ENCODE measurements at places on chromosomes 5 and 9. TPM values are rescaled to one million over a fixed set of nuclear protein-coding genes. Genes with fewer than 3 reads are reported as not detected.
A peak's percentile ranks its signal among the peaks of the same experiment; 100 is the strongest.

The OR13C9 gene
- total RNA-seq: not detected

- no peak for DNase-seq
These were observed 149.1 kb upstream of the PIK3R1 start for GRCh38 chr5:68066277-68066955.

The CXXC5 gene
- total RNA-seq: 111 TPM

The SLIT3 gene
- 0.59 TPM for total RNA-seq

- no peak for DNase-seq
These were observed 235.7 kb downstream of the ICE1 start for GRCh38 chr5:5658226-5658625.

GRCh38 chr9:4604678-4605095 lies 57.4 kb upstream of the PLPP6 start:
- DNase-seq: peak; percentile 95

The SLC34A3 gene
- not detected for total RNA-seq

DNA sequence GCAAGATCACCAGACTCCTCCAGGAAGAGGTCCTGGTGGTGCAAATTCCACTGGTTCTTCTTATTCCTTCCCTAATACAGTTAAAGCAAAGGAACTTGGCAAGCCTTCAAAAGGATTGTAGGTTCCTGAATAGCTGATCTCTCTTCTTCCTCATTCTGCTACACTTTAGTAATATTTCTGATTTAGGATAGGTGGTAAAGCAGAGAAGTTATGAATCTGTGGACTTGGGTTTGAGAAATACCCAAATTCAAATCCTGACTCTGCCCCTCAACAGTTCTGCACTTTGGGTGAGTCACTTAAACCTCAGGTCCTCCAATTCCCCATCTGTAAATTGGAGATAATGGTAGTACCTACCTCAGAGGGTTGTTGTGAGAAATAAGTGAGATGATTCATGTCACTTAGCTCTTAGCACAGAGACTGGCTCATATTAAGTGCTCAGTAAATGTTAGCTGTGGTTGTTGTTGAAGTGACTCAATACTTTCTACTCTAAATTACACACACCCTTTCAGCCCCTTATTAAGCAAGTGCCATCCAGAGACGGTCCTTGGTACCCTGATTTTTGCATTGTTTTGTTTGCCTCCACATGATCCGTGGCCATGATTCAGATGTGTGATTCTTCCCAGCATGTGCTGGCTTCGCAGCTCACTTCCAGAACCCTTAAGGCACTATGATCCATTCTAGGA lies 5.2 kb downstream of the SH3RF2 start:
- DNase-seq: no peak

DNA sequence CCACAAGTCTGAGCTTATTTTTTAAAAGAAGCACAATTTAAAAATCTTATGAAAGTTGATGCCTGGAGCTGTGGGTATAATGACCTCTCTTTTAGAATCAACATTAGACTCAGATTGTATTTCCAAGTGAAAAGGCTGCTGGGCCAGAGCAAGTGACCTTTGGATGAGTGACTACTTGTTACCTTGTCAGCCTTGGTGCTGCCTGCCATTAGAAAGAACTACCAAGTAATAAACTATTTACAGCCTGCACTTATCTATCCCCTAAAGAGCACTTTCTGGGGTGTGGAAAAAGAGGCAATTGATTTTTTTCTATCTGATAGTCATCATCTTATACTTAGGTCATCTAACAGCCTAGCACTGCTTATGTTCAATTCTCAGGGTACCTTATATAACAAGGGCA lies 134.9 kb upstream of the FBXL17 start:
- no peak for DNase-seq

The CMYA5 gene
- 0.49 TPM for total RNA-seq

DNA sequence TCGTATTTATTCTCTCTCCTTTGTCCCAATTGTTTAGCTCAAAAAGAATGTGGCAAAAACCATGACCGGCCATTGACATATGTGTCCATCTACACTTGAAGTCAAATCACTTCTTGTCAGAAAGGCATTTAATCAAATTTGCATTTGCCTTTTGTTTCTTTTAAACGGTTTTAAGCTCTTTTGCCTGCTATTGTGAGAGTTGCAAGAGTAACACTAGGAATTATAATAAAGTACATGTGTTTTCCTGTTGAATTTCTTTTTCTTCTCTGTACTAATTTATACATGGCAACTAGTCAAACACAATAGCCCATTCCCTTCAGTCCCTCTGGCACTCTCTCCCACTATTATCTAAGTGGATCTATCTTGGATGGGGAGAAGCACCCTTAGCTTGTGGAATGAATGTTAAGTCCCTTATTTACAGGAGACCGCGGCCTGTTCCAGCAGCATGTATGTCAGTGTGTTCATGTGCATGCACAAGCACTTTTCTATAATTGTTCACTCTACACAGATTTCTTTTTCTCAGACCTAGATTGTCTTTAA lies 3.2 kb downstream of the ADAMTSL1 start:
- DNase-seq: no peak

The UNC13B gene
- 52.1 TPM for total RNA-seq

The SLC46A2 gene
- not detected for total RNA-seq

DNA sequence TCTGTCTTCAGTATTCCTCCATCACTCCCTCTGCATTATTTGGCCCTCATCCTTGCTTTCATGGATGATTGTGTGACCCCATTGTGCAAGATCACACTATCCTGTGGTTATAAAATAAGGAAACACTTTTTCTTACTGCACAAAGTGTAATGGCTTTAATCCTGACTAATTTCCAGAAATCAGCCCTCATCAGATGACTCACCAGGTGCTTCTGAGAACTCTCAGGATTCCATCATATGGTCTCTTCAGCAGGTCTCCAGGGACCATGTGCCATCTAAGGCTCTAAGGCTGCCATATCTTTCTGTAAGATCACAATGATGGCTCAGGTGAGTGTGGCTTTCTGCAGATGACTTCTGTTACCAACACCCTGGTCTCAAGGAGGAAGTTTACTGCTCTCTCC lies 27.3 kb upstream of the FER start:
- DNase-seq: no peak

GRCh38 chr5:115415143-115415491 lies 118.7 kb upstream of the CCDC112 start:
- DNase-seq: no peak

GRCh38 chr9:116673375-116673774 lies 13.7 kb upstream of the TRIM32 start:
- no peak for DNase-seq

DNA sequence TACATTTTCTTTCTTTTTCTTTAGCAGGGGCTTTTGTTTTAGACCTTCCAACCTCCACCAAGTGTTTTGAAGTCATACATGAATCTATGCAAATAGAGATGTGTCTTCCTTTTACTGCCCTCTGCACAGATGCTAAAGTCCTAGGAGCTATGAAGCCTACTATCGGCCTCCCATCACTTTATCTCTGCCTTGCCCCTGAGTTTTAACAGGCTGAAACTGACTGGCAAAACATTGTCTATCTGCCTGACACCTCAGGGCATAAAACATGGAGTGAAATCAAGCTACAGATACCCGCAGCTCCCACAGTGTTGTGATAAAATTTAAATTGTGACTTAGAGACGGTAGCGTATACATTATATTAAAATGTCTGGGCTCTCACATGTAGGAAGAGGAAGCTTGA lies 604.6 kb upstream of the C9orf72 start:
- no peak for DNase-seq

DNA sequence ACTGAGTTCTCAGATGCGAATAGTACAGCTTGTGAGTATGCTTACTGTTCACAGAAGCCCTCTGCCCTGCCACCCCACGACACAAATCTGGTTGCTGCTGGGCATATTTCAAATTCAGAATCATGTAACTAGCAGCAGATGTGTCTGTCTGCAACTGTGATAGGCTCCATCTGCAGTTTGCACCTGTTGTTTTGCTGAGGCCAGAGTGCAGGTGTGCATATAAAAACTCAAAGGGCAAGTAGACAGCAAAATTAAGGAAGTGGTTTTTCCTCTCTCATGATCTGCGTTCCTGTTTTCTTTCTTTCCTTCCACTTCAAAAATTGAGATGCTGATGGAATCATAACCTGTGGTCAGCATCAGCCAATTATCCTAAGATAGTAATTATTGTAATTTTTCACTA lies 1000.5 kb downstream of the PTPRD start:
- no peak for DNase-seq

GRCh38 chr5:65802820-65803219 lies 80.8 kb downstream of the NLN start:
- DNase-seq: no peak

DNA sequence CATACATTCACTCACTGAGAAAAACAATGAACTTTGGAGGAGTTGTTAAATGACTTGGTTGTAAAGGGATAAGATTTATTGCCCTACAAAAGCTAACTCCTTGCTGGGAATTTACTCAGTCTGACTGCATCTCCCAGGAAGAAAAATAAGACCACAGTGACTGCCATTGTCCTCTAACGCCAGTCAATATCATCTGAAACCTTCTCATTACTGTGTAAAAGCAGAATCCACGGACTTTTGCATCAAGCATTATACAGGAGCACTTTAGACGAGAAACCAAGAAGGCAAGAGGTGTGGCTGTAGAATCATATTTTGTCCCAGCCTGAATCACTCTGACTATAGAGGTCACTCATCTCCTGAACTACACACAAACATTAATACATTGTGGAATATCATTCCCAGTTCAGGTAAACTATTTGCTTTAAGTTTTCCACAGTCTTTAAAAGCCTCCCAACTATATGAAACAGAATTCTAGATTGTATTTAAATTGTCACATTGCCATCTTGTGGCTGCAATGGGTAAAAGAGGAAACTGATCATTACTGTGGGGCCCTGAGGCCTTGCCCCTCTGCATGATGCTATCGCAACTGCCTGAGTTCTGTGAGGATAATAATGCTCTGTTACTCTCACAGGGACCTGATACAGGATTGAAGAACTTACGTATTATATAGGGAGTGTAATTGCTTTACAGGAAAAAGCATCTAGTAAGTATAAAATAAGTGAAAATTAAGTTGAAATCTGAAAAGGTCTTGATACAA lies 142.9 kb downstream of the SLCO4C1 start:
- peak; percentile 76 for DNase-seq

GRCh38 chr5:56426693-56427092 lies 193.6 kb upstream of the ANKRD55 start:
- DNase-seq: no peak

- DNase-seq: no peak
These were observed 617.6 kb downstream of the TLR4 start for GRCh38 chr9:118321788-118322187.

DNA sequence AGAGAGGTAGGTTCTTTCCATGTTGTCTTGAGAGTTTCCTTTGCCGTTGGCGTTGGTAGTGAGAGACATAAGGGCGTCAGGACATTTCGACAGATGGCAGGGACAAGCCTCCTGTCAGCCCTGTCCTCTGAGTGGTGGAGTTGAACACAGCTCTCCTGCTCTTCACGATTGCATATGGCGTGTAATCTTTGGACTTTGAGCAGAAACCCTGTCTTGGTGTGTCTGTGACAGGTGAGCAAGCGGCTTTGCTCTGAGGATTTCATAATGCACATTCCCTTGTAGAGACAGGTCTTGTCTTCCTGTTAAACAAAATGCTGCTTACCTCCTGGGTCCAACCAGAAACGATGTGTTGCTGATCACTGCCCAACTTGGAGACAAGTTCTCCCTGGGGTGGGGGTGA lies 146.5 kb downstream of the NXNL2 start:
- DNase-seq: no peak

The SPOCK1 gene
- 10.5 TPM for total RNA-seq

GRCh38 chr9:114177423-114178064 lies 22.2 kb downstream of the COL27A1 start:
- DNase-seq: no peak

GRCh38 chr5:65098393-65098792 lies 329.7 kb downstream of the CWC27 start:
- no peak for DNase-seq

The BRD3OS gene
- 16.0 TPM for total RNA-seq

DNA sequence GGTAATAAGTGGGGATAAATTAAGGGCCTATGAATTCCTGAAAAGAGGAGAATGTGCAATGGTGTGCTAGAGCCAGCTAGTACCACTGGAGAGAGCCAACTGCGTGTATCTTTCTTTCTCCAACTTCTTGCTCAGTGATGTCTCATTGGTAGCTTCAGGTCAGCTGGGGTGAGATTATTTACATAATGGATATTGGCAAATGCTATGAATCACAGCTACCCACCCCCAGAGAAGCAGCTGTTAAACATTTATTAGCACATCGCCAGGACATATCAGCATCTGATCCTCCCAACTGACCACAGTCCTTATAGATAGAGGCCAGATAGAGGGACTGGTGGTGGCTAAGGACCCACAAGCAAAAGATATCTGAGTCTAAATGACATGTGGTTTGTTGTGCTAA lies 421.3 kb downstream of the ACTL7B start:
- DNase-seq: no peak

GRCh38 chr5:119355685-119356611 lies at the start of gene TNFAIP8:
Gene TNFAIP8 (plus strand): TSS chr5:119356019. CDS start chr5:119356091, 72 bp downstream.
- DNase-seq: peak; percentile 78

GRCh38 chr5:43038496-43038989 lies 1.6 kb downstream of the ANXA2R start:
- DNase-seq: peak; percentile 46

The CARTPT gene
- total RNA-seq: not detected

DNA sequence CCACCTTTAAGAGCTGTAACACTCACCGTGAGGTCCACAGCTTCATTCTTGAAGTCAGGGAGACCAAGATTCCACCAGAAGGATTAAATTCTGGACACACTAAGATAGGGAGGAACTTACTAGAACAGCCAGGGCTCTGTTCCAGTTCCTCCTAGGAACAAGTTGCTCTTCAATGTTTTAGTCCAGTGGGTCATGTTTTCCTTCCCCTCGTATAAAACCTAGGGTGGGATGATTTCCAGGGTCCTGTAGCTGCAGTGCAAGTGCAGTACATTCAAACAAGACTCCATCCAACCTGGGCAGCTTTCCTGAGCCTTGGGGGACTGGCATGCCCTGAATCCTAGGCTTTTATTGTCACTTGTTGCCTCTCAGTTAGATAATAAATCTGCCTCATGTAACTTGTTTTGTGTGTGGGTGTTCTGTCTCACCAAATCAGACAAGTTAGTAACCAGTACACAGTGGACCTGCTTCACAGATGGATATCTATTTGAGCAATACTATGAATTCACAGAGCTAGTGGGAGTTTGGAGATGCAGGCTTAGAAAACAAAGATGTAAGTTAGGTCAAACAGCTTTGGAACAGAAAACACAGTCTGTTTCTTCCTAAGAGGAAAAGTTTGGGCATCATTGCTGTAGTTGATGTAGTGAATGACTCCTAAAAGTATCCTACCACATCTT lies 405.6 kb downstream of the GABRG2 start:
- DNase-seq: no peak

DNA sequence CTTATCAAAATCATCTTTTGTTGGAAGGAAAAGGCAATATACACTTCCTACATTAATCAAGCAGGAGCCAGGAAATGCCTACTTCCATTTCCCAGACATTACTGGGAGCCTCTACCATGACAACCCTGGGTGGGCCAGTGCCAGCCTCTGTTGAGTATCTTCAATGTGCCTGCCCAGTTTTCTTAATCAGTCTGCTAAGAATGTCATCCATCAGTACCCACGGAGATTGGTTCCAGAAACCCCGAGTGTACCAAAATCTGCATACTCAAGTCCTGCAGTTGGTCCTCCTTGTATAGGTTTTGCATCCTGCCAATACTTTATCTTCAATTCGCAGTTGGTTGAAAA lies 82.4 kb downstream of the MARCHF3 start:
- DNase-seq: no peak

- DNase-seq: no peak
These were observed 96.6 kb downstream of the SYK start for GRCh38 chr9:90898228-90898627.

The CWC27 gene
- total RNA-seq: 27.7 TPM

The CDX1 gene
- not detected for total RNA-seq

GRCh38 chr5:111670826-111671492 lies 86.0 kb downstream of the NREP start:
- DNase-seq: peak; percentile 15
